NB4 (cell line): ENCODE measurements at places on chromosomes 2 and 18.

DNA sequence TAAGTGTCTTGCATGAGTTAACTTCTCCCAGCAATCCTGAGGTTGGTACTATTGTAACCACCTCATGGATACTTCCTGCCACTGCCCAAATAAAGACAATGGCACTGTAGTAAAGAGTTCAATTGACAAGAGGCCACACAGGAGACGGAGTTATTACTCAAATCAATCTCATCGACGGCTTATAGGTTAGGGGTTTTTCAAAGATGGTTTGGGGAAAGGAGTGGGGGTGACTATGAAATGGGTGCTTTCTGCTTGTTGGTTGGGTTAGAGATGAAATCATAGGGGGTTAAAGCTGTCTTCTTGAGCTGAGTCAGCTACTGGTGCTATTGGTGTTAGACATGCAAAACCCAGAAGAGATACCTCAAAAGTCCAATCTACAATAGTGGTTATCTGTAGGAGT lies 1258.0 kb upstream of the ZEB2 start:
- no peak for DNase-seq

DNA sequence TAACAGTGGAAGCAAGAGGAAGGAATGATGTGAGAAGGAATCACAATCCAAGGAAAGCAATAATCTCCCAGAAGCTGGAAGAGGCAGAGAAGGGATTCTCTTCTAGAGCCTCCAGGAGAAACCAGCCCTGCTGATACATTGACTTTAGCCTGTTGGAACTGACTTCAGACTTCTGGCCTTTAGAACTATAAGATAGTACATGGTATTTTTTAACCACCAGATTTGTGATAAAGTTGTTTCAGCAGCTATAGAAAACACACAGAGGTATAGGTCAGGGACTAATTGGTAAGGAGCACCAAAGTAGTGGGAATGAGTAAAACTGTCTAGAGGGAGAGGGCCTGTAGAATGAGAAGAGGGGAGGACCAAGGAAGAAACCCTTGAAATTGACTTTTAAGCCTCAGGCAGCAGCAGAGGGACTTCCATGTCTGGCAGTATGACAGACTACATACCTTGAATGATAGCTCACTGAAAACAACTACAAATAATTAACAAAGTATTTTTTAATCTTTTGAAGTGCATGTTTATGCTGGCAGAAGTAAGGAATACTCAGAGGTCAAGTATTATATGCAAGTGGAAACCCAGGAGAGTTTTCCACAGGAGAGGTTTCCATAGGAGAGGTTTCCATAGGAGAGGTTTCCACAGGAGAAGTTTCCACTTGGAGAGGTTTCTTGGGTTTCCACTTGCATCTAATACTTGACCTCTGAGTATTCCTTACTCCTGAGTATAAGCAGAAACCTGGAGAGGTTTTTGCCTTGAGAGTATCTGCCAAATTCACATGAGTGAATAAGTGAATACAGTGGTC lies 33.8 kb upstream of the TMEM17 start:
- no peak for DNase-seq

DNA sequence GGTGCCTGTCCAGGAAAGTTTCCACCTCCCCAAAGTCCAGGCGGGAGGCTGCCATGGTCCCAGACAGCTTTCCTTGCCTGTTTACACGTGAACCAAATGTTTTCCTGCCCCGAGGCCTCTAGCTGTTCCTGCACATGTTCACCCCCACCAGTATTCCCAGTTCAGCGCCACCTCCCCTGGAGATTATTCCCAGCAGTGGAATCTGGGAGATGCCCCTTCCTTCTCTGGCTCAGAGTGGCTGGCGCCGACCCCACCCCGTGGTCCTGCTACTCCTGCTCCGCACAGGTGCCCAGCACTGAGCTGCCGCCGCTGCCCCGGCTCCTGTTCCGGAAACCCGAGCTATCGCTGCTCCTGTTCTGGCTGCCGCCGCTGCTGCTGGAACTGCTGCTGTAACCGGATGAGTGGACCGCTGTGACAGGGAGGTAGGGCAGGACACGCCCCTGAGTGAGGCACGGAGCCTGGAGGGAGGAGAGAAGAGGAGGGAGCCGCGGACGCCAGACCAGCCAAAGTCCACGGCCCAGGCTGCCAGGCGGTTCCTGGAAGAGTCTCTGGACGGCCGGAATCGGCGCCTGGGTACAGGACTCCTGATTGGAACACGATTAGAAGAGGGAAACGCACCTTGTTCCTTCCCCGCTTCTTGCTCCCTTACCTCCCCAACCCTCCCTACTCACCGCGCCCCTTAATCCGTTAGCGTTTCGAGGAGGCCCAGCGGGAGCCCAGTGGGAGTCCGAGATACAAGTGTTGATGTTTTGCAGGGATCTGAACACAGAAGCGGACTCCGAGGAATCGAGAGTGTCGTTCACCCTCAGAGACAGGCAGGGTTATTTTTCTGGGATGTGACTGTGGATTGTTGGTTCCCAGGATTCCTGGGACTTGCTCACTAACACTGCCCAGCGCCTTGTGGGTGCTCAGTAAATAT lies at the start of gene PDE11A:
Gene PDE11A, minus strand, starts transcription at position 395 of the 919 bp plus-strand sequence. Its CDS starts 340 bp downstream, at position 55.
- peak; percentile 14 for DNase-seq

DNA sequence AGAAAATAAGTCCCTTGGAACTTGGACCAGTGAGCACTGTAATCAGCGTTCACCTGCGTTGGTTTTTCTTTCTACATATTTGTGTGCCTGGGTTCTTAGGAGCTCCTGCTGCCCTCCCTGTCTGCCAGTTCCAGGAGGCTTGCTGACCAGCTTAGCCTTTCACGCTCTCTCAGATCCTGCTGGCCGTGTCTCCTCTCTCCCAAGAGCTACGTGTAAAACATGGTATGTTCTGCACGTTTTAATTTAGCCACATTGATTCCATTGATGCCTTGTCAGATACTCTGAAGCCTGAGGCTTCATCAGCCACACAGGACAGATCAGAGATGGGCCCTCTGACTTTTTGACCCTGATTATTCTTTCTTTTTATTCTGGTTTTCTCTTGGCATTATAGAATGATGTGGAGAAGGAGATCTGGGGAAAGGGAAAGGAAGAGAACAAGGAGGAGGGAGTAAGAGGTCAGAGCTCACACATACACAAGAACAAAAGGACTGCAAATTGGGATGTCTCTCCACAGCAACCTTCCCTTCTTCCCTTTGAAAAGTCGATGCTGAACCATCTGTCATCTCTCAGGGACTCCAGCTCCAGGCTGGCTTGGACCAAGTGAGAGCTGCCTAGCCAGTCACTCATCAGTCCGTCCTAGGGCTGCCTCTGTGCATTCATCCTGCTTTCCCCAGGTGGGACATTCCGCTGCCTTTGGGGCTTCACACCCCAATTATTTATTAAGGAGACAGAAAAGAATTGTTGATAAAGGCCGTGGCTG lies 152.8 kb downstream of the PIK3C3 start:
- DNase-seq = no peak

GRCh38 chr2:157287160-157287559 lies 29.7 kb downstream of the GALNT5 start:
- no peak for DNase-seq

DNA sequence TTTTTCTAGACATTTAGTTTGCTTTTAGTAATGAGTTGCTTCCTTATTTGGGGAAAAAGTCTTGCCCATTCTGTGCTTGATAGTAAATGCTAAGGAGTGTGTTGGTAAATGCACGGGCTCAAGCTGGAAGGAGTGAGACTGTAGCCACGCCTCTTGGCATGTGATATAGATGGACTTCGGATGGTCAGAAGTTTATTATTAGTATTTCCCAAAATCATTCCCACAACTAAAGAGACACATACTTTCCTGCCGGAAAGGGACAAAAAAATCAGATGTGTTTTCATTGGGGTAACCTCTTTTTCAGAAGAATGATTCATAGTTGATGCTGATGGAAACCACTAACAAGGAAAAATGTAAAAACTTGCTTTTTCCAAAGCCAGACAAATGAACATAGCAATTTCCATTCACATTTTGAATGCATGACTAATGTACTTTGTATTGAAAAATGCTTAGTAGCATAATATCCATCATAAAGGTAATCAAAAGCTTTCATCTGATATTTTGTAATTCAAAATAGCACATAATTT lies 133.2 kb downstream of the ZNF532 start:
- DNase-seq = no peak

GRCh38 chr2:180698668-180699067 lies 281.7 kb upstream of the UBE2E3 start:
- DNase-seq = no peak

DNA sequence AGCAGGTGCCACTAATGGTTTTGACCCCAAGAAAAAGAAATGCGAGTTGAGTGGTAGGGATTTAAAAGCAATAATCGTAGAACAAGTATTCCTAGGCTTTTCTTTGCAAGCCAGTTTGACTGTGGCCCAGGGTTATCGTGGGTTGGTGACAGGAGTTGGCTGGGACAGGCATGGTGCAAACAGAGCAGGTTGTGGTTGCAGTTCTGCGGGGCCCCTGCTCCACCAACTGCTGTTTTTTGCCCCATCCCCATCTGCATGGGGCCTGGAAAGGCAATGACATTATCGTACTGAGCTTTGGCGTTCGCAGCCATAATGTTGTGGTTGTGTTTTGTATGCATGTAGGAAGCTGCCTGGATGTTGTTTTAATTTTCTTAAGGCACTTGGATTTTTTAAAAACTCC lies 274.0 kb downstream of the TSN start:
- DNase-seq = no peak

GRCh38 chr2:21535826-21536225 lies 412.1 kb downstream of the TDRD15 start:
- peak; percentile 4 for DNase-seq

DNA sequence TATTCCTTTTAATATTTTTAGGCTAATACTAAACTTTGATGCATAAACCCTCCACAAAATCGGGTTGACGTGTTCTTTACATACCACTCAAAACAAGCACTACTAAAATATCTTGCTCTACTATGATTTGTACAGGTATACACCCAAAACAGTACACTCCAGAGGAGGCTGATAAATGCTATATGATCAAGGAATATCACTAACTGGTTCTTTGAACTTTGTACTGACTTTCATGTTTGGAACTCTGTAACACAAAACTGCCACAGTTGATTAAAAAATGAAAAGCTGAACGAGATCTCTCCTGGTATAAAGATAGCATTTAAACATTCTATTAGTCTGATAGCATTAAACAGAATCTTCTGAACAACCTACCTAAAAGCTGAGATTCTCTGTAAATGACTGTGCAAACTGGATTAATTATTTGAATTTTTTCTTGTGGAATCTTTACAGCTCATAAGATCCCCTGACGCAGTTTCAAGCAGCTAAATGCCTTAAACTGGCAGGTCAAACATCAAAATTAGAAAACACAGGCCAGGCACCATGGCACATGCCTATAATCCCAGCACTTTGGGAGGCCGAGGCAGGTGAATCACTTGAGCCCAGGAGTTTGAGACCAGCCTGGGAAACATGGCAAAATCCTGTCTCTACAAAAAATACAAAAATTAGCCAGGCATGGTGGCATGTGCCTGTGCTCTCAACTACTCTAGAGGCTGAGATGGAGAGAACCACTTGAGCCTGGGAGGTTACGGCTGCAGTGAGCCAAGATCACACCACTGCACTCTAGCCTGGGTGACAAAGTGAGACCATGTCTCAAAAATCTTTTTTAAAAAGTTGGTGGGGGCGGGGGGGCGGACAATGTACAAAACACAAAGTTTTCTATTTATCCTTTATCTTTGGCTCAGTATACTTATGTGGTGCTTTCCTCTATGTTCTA lies 150.6 kb downstream of the EXOC6B start:
- DNase-seq = no peak
